ENCODE measurements at places on chromosomes 7 and 10.

DNA sequence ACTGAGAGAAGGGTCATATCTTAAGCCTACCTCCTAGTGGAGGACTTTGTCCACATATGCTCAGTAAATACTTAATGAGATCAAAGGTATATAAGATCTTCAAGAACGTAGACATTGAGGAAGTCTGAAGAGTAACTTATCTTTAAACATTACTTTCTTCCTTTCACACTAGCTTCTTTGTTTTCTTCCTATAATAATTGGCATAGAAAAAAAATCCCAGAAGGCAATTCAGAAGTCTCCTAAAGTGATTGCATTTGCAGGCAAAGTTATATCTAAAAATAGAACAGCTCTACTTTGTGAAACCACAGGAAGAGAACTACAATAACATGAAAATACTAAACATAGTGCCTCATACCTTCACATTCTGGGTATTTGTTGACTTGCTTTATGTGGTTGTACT lies 150.4 kb downstream of the PPP1R3A start:
- no peak for DNase-seq

DNA sequence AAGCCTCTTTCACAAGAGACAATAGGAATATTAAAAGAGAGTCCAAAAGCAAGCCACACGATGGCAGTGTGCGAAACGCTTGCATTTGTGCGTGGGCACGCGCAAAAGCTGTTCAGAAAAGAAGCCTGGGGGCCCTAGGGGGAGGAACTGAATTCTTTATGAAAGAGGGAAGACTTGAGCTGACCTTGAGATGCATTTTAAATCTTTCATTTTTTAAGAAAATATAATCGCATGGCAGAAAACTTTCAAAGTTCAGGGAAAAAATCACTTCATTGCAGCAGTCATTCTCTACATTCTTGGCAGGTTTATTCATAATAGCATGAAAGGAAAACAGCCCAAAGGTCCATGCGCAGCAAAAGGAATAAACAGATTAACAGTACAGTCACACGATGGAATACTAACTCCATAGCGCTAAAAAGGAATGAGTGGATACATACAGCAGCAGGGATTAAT lies 206.5 kb upstream of the PRKCQ start:
- DNase-seq, result no peak

DNA sequence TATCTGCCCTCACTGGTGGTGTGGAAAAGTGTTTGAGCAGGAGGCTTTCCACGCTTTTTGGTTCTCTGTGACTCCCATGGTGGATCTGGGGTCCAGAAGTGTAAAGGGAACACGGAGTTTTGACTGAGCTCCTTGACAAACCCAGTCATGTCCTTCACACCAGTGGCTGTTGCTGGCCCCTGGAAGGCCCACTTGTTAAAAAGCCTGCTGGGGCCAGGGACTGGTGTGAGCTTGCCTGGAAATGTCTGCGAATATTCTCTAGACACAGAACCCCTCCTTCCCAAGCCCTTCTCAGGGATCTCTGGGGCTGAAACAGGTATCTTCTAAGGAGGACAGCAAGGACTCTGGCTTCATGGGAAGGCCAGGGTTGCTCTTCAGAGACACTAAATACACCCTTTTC lies 343.0 kb downstream of the TCERG1L start:
- DNase-seq, result no peak

GRCh38 chr7:7820939-7821338 lies 102.5 kb upstream of the RPA3 start:
- peak; percentile 24 for DNase-seq

- no peak for DNase-seq
Measured at GRCh38 chr10:93553482-93554315, 12.8 kb upstream of the FFAR4 start.

GRCh38 chr7:66743920-66744319 lies 3.4 kb downstream of the RABGEF1 start:
- DNase-seq, result no peak

GRCh38 chr10:3468919-3469638 lies 296.5 kb upstream of the PITRM1 start:
- DNase-seq, result no peak

DNA sequence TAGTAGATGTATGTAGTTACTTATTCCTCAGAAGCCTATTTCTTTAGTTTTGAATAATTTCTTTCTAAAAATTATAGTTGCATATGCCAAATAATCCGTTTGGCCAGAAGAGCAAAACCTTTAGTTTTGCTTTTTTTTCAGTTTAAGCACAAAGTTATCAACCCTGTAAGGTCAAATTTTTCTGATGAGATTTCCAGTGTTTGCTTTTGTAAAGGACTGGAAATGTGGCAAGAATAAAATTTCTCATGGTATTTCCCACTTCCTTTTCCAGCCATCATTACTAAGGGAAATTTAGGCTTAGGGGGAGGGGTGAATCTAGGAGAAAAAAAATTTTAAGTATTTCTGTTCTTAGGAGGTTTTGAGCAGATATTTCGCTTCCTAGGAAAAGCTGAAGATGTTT lies 7.6 kb downstream of the CALD1 start:
- DNase-seq, result no peak

DNA sequence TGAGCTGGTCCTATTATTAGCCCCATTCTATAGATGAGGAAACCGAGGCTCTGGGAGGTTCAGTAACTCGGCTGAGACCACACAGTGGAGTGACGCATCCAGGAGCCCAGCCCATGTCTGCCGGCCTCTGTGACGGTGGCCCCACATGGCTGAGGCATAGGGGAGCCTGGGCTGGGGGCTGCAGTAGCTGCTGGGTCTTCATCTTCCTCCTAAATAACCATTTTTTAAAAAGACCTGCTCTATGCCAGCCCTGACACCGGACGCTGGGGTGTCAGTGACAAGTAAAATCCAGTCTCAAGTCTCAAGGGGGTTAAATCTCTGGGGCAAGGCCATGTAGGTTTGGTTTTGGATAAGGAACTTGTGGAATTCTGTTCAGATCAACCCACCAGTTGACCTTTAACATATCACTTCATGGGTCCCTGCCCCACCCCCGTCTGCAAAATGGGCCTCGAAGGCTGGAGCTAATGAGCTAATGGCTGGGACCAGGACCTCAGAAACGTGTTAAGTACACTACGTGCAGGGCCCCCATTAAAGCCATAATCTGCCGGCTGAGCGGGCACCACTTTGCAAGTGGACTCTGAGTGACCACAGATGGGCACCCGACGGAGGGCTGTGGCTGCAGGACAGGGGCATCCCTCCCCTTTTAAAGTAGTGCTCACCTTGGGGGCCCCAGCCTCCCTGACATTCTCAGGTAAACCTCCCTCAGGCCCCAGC lies 136.5 kb upstream of the UNC5B start:
- DNase-seq, result no peak

GRCh38 chr10:98323221-98324164 lies 55.5 kb upstream of the LOXL4 start:
- peak; percentile 80 for DNase-seq

GRCh38 chr10:113553149-113553548 lies 296 bp downstream of the HABP2 start:
- DNase-seq, result no peak

DNA sequence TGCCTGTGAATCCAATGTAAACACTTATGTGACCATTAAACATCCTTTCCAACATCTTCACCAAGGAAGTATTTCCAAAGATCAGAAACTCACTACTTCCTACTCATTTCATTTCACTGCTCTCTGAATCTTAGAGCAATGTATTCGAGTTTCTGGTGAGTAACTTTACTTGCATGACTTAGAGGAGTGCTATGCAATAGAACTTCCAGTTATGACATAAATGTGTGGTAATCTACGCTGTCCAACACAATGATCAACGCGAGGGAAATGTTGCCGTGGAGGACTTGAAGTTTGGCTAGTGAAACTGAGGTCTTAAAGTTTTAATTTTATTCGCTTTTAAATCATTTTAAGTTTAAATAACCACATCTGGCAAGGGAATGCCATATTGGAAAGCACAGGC lies 1326.3 kb downstream of the XPNPEP1 start:
- DNase-seq, result no peak

GRCh38 chr10:110107887-110108286 lies 99.5 kb upstream of the MXI1 start:
- no peak for DNase-seq

DNA sequence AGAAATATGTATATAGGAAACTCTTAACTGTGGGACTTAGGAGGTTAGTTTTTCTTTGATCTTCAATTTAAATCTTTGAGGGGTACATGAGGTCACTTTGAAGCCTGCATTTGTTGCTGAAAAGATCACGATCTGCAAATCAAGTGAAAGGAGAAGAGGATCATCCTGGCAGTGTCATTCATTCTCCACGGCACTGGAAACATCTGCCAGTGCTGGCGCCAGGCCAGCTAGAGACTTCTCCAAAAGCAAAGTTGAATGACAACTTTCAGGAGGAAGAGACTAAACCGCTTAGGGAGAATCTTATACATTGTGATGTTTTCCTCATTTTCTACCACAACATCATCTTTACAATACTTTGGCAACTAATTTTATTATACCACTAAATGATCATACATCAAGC lies 42.5 kb downstream of the MRC1 start:
- no peak for DNase-seq

DNA sequence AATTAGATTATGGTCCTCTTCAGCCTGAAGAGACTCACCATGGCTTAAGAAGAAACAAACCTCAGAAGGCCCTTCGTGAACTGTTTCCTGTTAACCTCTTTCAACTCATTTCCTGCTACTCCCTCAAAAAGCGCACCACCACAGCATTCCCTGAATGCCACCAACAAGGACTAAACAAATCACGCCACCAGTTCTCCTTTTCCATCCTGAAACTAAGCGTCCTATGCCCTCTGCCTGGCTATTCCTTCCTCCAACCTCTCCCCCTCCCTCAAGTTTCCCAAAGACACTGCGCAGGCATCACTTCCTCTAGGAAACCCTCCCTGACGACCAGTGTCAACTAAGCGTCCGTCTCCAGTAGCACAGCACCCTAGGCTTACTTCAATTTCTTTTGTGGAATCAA lies 12.0 kb downstream of the YWHAG start:
- no peak for DNase-seq

GRCh38 chr7:36920433-36920832 lies 196.1 kb upstream of the AOAH start:
- no peak for DNase-seq

DNA sequence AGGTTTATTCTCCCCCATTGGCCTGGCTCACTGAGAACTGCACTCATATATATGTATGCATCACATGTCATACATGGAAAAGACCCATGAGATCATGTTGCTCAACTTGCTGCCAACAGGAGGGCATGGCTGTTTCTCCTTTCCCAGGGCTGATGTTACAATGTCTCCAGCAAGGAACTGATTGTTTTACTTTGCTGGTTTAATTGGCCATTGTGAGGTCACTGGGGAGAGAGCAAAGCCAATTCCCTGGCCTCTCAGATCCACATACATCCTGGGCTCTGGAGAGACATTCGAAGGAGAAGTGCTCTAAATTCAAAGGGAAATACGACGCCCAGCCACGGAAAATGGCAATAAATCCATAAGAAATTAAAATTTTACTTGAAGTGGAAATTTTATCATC lies 287.8 kb downstream of the WDR11 start:
- no peak for DNase-seq

GRCh38 chr10:47046321-47047126 lies 135.3 kb downstream of the PTPN20 start:
- no peak for DNase-seq

GRCh38 chr7:36088966-36089365 lies 64.1 kb upstream of the EEPD1 start:
- no peak for DNase-seq

DNA sequence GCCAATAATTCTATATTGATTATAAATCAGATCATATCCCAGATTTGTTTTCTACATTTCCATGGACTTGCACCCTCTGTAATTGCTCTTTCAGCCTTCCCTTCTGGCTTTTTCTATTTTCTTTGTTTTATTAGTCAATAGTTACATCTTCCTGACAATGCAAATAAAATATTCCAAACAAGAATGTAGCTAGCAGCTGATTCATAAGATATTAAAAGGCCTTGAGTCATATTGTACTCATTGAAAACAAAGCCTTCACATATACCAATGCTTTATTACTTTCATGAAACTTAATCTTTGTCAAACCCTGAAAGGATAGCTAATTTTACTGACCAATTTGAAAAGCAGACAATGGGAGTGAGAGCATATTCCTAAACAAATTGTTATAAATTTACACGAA lies 10.7 kb upstream of the SFMBT2 start:
- DNase-seq, result no peak
